Muscle of leg (tissue), 16 donors: ENCODE measurements at places on chromosomes 16 and 17. TPM values are rescaled to one million over a fixed set of nuclear protein-coding genes. Genes with fewer than 3 reads are reported as not detected.
A peak's percentile ranks its signal among the peaks of the same experiment; 100 is the strongest.

DNA sequence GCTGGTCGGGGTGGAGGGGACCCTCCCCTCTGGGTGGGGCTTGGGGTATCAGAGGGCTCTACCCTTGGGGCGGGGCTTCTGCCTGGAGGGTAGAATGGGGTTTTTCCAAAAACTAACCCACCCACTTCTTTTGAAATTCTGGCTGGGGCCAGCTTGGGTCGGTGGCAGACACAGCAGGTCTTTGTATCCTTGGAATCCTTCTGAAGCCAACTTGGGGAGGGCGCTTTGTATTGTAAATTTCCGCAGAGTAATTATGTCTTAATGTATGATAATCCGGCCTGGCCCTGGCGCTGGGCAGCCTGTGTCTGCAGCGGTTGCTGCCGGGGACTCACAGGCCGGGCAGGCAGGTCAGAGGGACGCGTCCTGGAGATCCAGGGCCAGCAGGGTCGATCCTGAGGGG, 33.9 kb upstream of the GSE1 start:
- no peak for DNase-seq

Gene TBC1D3G
- not detected for total RNA-seq

GRCh38 chr16:28602529-28602928, 5.7 kb upstream of the SULT1A2 start:
- DNase-seq, result no peak

DNA sequence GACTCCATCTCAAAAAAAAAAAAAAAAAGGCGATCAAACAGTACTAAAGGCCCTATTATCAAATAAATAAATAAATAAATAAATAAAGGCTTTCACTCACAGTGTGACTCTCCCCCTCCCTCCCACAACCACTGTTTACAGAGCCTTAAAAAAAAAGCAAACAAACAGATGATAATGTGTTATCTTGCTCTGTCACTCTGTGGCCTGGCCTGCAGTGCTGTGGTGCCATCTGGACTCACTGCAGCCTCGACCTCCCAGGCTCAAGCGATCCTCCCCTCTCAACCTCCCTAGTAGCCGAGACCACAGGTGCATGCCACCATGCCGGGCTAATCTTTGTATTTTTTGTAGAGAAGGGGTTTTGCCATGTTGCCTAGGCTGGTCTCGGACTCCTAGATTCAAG, 8.1 kb upstream of the NAGLU start:
- no peak for DNase-seq

- peak; percentile 34 for DNase-seq
These were observed 273.5 kb upstream of the IRX5 start for GRCh38 chr16:54657058-54657708.

- DNase-seq, result peak; percentile 97
These were observed 110.2 kb upstream of the CACNG5 start for GRCh38 chr17:66724581-66725341.

GRCh38 chr17:49889500-49889899, 41.6 kb upstream of the TAC4 start:
- no peak for DNase-seq

DNA sequence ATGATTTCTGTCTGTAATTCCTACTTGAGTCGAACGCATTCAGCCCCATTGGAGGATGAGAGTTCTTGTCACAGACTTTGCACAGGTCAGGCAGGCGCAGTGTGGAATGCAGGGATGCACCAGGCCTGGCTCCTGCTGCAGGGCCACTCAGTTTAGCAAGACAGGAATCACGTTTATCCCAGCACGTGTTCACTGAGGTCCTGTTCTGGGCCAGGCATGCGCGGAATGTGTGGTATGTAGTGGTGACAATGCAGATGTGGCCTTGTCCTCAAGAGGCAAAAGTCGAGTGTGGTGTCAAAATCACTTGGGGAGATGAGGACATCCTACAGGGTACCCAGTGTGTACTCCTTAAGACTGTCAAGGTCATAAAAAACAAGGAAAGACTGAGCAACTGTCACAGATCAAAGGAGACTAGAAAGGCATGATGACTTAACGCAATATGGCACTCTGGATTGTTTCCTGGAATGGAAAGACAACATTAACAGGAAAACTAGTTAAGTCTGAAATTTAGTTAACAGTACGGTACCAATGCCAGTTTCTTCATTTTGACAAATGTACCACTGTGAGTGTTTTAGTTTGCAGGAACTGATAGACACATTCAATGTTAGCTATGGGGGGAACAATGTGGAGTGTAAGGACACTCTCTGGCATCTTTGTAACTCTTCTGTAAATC, 121.5 kb upstream of the ADAMTS18 start:
- no peak for DNase-seq

GRCh38 chr16:30090610-30091331, 953 bp downstream of the TBX6 start:
- DNase-seq, result no peak

GRCh38 chr16:85550953-85551924, 61.9 kb upstream of the GSE1 start:
- DNase-seq, result no peak

Gene HES7
- total RNA-seq, result 0.27 TPM

Gene CTNS
- 7.2 TPM for total RNA-seq

- no peak for DNase-seq
These were observed 2.5 kb downstream of the CIAPIN1 start for GRCh38 chr16:57444711-57445110.

GRCh38 chr16:50036426-50036825, 11.4 kb downstream of the CNEP1R1 start:
- no peak for DNase-seq

DNA sequence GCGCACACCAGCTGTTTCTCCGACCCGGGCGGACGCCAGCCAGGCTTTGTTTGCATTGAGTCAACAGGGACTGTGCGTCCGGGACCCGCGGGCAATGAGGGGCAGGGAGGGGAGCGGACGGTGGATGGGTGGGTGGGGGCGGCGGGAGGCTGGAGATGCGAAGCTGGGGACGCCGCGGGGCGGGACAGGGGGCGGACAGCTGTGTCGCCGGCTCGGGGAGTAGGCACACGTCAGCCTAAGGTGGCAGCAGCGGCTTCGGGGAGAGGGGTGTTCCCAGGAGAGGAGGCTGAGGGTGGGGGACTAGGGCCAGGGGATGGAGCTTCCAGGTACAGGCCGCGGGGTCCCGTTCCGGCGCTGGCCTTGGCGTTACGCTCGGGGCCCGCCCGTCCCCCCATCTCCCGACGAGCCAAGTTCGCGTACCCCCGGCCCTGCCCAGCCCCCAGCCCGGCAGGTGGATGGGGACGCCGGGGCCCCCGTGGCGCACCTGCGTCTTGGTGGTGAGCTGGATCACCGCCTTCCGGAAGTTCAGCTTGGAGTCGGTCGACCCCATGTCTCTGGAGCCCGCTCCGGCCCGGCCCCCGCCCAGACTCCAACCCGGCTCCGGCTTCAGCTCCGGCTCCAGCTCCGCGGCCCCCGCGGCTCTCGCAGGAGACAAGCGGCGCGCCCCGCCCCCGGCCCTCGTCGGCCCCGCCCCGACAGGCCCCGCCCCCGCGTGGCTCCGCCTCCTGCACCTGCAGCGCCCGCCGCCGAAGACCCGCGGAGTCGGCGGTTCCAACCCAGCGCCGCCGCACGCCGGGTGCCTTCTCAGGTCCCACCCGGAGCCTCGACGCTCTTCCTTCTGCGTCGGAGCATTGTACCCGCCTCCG, at the start of gene HID1:
HID1 (minus strand) TSS at position 653 of the 866 bp plus-strand sequence; CDS start at position 550, 103 bp downstream.
- DNase-seq, result peak; percentile 43

Gene FOXJ1
- total RNA-seq, result 0.09 TPM

DNA sequence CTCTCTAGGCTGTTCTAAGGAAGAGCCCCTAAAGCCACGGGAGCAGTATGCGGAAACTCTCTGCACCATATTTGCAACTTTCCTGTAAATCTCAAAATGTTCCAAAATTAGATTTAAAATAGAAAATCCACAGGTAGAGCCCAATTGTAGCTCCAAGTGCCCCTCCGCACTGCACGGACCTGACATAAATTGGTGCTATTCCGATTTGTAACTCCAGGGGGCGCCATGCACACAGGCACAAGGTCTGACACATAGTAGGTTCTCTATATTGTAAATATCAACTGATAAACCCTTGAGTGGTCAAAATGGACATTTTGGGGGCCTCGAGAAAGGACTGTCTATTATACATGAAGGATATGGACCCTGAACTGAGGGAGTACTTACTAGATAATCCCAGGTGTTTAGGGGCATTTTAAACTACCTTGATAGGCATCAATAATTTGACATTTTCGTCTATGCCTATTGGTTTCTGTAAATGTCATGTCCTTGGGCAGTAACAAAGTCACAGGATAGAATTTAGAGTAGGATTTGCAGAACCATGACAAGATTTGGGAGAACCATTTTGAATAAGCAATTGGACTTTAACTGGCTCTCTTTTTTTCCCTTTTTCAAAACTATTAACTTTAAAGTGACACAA, 36.6 kb upstream of the TMEM132E start:
- DNase-seq, result peak; percentile 17

Gene ABCA6
- 24.3 TPM for total RNA-seq

- no peak for DNase-seq
These were observed 594 bp upstream of the CARHSP1 start for GRCh38 chr16:8869212-8869987.

- no peak for DNase-seq
These were observed 8.9 kb upstream of the GALK1 start for GRCh38 chr17:75773808-75774470.

Gene ALOX12
- total RNA-seq, result not detected

DNA sequence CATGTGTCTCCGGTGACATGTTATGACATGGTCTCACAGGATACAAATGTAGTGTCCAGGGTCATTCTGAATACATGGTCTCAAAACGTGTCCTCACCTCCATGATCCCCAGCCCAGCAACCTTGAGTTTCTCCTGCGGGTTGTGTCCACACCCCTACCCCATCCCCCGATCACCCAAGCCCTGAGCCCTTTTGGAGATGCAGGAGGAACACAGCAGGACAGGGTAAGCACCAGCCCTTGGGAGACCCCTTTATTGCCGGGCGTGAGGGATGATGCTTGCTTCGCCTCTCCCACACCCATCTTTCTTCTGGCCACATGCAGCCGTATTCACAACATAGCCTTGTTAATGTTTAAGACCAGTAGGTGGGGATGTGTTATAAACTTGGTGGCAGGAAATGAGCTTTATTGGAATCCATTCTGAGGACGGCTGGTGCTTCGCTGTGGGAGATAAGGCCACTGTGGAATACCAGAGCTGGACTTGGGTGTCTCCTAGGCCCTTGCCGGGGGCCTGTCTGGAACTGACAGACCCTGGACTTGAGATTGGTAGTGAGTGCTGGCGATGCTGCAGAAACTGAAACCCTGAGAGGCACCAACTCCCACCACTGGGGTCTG, 5.5 kb downstream of the TMEM132E start:
- DNase-seq, result peak; percentile 38

DNA sequence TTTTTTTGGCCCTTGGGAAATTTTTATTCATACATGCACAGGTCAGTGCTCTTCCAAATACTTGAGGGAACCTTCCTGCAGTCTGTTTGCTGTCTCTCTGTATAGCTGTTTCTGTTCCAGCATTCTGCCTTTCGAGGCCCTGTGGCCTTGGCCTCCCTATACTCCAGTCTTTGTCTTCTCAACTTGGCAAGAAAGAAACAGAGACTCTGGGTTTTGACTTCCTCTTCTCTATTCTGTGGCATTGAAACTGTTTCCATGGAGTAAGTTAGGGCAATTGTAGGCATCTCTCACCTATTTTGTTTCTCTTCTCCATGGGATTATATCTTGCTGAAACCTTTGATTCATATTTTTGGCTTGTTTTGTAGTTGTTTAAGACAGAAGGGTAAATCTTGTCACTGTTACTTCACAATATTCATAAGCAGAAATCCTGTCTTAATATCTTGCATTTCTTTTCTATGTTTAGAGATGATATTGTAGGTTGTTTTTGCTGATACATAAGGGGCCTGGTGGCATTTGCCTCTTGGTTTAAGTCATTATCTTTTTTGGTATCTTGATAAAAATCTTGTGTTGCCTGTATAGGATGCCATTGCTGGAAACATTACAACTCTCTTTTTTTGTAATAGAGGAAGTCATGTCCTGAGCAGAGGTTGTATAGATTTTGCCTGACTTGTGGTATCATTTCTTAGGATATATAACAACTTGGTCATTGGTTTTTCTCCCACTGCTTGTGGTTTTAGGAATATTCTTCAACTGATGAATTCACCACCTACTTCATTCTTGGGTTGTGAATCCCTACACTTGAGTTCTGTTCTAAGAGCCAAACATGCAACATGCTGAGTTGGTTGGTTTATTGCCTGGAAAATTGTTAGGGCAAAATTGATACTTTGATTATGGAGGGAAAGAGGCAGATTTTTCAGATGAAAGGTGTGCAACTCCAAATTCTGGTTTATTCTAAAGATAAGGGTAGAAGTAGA, 168.6 kb downstream of the FTO start:
- no peak for DNase-seq

Gene CDH15
- total RNA-seq, result 121 TPM

- DNase-seq, result peak; percentile 34
These were observed 166.9 kb downstream of the LGALS9B start for GRCh38 chr17:20300436-20300934.
